ENCODE measurements at places on chromosomes 2 and 18.

GRCh38 chr18:26088487-26088886, 1.9 kb downstream of the SS18 start:
- DNase-seq, result no peak

- no peak for DNase-seq
These were observed 161.2 kb upstream of the XIRP2 start for GRCh38 chr2:166727095-166727494.

DNA sequence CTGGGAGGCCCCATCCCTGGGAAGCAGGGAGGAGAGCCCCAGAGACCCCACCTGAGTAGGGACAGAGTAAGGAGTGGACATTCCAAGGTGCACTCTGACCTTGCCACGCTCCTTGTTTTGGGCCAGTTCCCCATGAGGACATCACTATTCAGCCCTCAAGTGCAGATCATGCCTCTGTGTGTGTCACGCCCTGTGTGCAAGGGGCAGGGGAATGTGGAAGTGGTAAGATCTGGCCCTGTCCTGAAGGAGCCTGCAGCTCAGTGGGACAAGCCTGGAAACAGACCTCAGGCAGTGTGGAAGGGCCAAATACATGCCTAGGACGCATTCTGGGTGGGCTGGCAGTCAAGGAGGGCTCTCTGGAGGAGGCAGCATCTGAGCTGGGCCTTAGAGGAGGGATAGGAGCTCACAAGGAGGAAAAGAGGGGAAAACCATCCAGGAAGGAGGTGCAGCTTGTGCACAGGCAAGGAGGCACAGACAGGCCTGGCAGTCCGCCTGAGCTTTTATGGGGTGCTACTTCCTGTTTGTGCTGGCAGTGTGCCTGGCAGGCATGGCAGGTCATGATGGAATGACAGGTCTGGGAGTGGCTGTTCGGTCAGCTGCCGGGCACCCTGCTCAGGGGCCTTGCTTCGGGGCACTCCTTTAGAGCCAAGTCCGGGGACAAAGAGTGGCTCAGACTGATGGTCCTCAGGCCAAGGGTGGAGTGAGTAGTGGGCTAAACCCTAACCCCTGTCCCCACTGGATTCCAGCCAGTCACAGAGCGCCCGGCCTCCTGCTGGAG, 3.3 kb downstream of the KLHL30 start:
- DNase-seq, result no peak

DNA sequence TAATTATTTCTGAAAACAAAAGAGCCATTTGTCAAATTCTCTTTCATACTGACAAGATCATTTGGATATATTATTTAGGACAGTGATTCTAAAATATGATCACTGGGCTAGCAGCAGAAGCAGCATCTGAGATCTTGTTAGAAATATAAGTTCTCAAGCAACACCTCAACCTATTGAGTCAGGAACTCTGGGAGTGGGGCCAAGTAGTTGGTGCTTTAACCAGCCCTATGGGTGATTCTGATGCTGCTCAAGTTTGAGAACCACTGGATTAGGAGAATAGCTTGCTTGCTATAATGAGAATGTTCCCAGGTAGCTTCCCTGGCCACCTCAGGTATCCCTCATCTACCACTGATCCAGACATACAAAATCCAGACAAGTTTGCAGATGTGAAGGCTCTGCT, 466.9 kb upstream of the CELF4 start:
- no peak for DNase-seq

DNA sequence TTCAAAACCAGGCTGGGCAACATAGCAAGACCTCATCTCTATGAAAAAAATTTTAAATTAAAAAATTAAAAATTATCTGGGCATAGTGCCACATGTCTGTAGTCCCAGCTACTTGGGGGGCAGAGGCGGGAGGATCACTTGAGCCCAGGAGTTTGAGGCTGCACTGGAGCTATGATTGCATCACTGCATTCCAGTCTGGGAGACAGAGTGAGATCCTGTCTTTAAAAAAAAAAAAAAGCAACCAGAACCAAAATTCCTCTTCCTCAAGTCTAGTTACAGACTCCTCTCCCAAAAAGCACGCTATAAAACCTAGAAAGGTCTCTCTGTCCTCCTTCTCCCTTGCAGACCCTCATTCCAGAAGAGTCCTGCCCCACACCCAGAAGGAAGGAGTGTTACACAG, 23.9 kb downstream of the TNFAIP6 start:
- no peak for DNase-seq

GRCh38 chr18:9712611-9713010, 4.5 kb downstream of the RAB31 start:
- DNase-seq, result no peak

- DNase-seq, result no peak
These were observed 102.1 kb upstream of the SPHKAP start for GRCh38 chr2:228283491-228284171.
